ENCODE measurements at places on chromosomes 13 and 19.
A peak's percentile ranks its signal among the peaks of the same experiment; 100 is the strongest.

GRCh38 chr13:74047931-74048600 lies 86.1 kb downstream of the KLF12 start:
- DNase-seq: no peak

DNA sequence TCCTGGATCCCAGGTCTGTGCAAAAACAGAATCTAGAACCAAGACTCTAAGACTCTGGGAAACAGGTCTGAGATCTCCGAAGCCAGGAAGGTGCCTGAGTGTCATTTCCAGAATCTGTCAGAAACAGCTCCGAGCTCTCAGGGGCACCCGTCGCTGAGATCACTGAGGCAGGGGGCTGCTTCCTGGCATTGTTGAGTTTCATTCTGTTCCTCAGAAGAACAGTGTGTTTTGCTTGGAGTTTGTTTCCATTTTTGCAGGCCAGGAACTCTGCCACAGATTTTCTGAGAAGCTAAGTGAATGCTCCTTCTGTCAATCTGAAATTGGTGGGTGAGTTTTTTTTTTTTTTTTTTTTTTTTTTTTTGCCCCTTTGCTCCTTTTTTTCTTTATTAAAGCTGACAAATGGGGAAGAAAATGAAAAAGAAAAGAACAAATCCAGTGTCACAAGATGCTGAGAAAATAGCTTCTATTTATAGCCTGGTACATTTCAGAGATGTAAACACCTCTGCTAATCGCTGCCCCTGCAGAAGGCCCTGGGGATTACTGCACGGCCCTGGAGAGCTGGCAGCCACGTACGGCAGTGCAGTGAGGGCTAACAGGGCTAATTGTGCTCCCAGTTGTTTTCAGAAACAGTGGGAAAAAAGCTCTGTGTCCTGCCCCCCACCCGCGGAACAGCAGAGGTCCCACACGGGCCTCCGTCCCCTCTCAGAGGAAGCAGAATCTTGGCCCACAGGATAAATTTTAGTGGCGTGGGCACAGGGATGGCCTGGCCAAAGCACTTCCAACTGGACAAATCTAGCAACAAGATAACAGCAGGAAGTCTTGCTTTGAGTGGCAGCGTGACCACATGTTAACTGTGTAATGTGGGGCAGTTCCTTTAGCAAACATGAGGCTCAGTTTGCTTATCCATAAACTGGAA lies 237.6 kb upstream of the IRS2 start:
- DNase-seq: no peak

DNA sequence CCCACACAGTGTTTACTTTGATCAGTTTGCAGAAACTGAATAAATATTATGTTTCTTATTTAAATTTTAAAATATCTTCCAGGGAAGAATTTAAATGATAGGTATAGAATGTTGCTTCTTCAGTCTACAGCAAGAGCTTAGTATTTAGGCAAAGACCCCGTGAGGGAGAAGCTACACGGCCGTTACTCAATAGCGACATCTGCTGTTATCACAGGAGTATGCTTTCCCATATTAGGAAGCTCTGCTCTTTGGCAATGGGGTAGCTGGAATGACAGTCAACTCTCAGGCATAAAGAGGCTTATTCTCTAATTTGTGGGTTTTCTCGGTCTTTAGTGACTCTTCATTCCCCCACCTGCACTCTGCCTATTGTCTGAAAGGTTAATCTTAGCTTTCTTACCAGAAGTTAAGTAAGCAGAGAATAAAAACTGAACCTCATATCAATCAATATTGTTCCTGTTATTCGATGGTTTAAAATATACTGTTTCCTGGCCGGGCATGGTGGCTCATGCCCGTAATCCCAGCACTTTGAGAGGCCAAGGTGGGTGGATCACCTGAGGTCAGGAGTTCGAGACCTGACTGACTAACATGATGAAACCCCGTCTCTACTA lies 13.2 kb upstream of the LHFPL6 start:
- DNase-seq: peak; percentile 12

GRCh38 chr19:49581007-49581508 lies at the start of gene PRRG2:
PRRG2 (plus strand) TSS chr19:49581316; CDS start chr19:49583220, 1,904 bp downstream.
- DNase-seq: no peak

GRCh38 chr19:1884291-1884718 lies 991 bp downstream of the ABHD17A start:
- no peak for DNase-seq

GRCh38 chr13:99191336-99191899 lies 9.2 kb upstream of the UBAC2 start:
- DNase-seq: no peak

- DNase-seq: no peak
These were observed 531.7 kb downstream of the MYO16 start for GRCh38 chr13:109160887-109161669.

DNA sequence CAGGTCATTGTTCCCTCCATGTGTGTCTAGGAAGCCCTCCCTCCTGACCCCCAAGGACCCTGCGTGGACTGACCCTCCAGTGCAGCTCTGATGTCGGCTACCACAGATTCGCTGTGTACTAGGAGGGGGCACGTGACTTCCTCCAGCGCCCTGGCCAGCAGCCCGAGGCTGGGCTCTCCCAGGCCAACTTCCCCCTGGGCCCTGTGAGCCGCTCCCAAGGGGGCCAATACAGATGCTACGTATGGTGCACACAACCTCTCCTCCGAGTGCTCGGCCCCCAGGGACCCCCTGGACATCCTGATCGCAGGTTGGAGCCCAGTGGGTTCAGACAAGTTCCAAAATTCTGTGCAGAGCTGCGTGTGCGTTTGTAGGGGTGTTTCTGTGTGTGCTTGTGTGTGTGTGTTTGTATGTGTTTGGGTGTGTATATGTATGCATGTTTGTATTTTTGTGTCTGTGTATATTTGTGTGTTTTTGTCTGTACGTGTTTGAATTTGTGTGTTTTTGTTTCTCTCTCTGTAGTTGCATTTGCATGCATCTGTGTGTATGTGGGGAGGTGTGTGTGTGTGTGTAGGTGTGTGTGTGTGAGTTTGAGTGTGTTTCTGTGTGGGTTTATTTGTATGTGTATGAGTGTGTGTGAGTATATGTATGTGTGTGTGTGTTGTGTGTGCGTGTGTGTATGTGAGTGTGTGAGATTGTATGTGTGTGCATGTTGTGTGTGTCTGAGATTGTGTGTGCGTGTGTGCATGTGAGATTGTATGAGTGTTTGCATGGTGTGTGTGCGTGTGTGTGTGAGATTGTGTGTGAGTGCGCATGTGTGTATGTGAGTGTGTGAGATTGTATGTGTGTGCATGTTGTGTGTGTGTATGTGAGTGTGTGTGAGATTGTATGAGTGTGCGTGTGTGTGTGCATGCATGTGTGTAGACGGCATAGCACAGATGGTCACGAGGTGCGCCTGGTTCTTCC lies 21.4 kb upstream of the LILRA2 start:
- peak; percentile 6 for DNase-seq

GRCh38 chr13:52804202-52804641 lies 44.2 kb downstream of the PCDH8 start:
- DNase-seq: no peak

Data from amygdala (tissue), 56 donors.